Naive thymus-derived CD4-positive, alpha-beta T cell (primary cell): ENCODE measurements at places on chromosomes 11 and 22. TPM values are rescaled to one million over a fixed set of nuclear protein-coding genes. Genes with fewer than 3 reads are reported as not detected.

The TH gene
- not detected for polyA plus RNA-seq

The TEX54 gene
- polyA plus RNA-seq: 2.1 TPM

The C1QTNF5 gene
- not detected for polyA plus RNA-seq

The RAG1 gene
- polyA plus RNA-seq: not detected

The CARNS1 gene
- 0.97 TPM for polyA plus RNA-seq

The APOBEC3H gene
- polyA plus RNA-seq: not detected

DNA sequence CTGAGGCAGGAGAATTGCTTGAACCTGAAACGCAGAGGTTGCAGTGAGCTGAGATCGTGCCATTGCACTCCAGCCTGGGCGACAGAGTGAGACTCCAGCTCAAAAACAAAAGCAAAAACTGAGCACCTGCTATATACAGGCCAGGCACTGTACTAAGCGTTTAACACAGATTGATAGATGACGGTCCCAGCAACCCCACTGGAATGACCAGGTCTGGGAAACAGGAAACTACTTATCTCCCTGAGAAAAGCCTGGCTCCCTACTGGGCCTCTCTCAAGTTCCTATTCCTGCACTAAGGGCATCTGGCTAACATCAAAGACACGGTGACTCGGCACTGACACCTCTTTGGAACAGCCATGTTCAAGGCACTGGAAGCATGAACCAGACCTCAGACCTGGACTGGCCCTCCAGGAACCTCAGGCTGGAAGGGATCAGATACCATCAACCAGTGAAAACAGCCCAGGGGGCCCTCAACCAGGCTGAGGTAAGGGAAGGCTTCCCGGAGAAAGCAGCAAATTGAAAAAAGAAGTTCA, 16.6 kb downstream of the ARAP1 start:
- H3K27ac ChIP-seq: peak overlapping the region; percentile 67
- no peaks in the 10 kb centered on the region for H3K27me3 ChIP-seq
- peaks cover 14% of the 10 kb centered on the region for H3K36me3 ChIP-seq
- H3K4me3 ChIP-seq: no peak overlapping the region
- peaks cover 41% of the 10 kb centered on the region for H3K4me1 ChIP-seq
- no peak for DNase-seq

DNA sequence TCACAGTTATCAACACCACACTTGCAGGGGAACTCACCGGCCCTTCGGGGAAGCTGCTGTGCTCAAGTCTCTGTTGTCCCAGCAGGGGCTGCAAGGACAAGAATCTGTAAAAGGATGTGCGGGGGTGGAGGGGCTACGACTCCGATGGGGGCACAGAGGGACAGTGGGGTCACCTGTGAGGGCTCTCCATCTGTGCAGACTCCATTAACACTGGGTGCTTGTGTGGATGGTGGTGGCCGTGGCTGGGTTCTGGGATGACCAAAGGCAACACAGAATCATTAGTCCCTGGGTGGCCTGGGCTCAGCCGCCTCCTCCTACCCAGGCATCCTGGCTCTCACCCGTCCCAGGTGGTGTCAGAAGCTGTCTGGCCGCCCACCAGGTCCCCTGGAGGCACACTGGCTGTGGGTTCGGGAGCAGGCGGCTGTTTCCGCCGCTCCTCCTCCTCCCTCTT, 10.2 kb upstream of the RBM4B start:
- H3K27ac ChIP-seq: no peak overlapping the region
- no peaks in the 10 kb centered on the region for H3K36me3 ChIP-seq
- H3K4me1 ChIP-seq: no peaks in the 10 kb centered on the region
- DNase-seq: no peak

DNA sequence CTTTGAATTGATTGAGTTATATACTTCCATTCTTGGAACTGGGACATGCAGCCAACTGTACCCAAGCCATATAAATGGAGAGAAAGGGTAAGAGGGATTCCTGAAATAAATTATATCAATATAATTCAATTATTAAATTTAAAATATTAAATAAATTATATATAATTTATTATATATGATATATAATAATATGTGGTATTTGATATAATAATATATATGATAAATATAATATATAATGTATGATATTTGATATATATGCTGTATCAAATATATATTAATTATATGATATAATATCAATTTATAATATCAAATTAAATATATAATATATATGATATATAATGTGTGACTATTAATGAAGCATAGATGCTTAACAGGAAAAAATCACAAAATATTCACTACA, 677.0 kb downstream of the NELL1 start:
- H3K4me1 ChIP-seq: no peaks in the 10 kb centered on the region
- no peak overlapping the region for H3K4me3 ChIP-seq
- no peaks in the 10 kb centered on the region for H3K27me3 ChIP-seq
- no peaks in the 10 kb centered on the region for H3K36me3 ChIP-seq

DNA sequence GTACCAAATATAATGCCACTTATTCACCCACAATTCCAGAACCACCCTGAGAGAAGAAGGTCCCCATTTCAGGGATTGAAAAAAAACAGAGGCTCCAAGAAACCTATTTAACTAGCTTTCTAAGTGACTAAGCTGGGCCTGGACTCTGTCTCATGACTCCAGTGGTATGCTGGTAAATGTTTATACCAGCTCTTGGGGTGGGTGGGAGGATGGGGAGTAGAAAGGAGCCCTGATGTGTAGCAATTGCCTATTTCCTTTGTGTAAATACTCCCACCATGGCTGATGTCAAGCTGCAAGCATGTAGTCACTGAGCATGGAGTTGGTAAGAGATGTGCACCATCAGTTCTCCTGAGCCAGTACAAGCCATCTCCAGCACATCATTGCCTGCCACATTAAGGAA, 2.8 kb downstream of the PRG3 start:
- H3K36me3 ChIP-seq: no peaks in the 10 kb centered on the region
- H3K4me3 ChIP-seq: no peak overlapping the region
- no peak for DNase-seq

- no peaks in the 10 kb centered on the region for H3K36me3 ChIP-seq
- no peak overlapping the region for H3K4me3 ChIP-seq
- no peaks in the 10 kb centered on the region for H3K27me3 ChIP-seq
- DNase-seq: no peak
- H3K4me1 ChIP-seq: no peaks in the 10 kb centered on the region
These were observed 89.4 kb downstream of the PACS1 start for GRCh38 chr11:66159324-66159984.

GRCh38 chr11:61739966-61740365, 12.5 kb upstream of the MYRF start:
- no peak overlapping the region for H3K27ac ChIP-seq
- no peaks in the 10 kb centered on the region for H3K36me3 ChIP-seq
- H3K4me3 ChIP-seq: no peak overlapping the region
- DNase-seq: no peak
- H3K4me1 ChIP-seq: no peaks in the 10 kb centered on the region
- H3K27me3 ChIP-seq: no peaks in the 10 kb centered on the region

GRCh38 chr11:114297806-114298709, 1.9 kb downstream of the NNMT start:
- no peak overlapping the region for H3K27ac ChIP-seq
- no peaks in the 10 kb centered on the region for H3K4me1 ChIP-seq
- H3K27me3 ChIP-seq: peaks cover 5% of the 10 kb centered on the region
- no peak for DNase-seq
- no peaks in the 10 kb centered on the region for H3K36me3 ChIP-seq

- peaks cover 10% of the 10 kb centered on the region for H3K4me1 ChIP-seq
- no peaks in the 10 kb centered on the region for H3K27me3 ChIP-seq
- DNase-seq: no peak
- H3K4me3 ChIP-seq: no peak overlapping the region
- H3K36me3 ChIP-seq: no peaks in the 10 kb centered on the region
- no peak overlapping the region for H3K27ac ChIP-seq
These were observed 53.8 kb downstream of the TRIOBP start for GRCh38 chr22:37750596-37751162.

- no peak overlapping the region for H3K4me3 ChIP-seq
- H3K27ac ChIP-seq: no peak overlapping the region
- DNase-seq: peak; percentile 58
- H3K27me3 ChIP-seq: no peaks in the 10 kb centered on the region
These were observed 29.9 kb upstream of the OR10G7 start for GRCh38 chr11:124070915-124071622.

DNA sequence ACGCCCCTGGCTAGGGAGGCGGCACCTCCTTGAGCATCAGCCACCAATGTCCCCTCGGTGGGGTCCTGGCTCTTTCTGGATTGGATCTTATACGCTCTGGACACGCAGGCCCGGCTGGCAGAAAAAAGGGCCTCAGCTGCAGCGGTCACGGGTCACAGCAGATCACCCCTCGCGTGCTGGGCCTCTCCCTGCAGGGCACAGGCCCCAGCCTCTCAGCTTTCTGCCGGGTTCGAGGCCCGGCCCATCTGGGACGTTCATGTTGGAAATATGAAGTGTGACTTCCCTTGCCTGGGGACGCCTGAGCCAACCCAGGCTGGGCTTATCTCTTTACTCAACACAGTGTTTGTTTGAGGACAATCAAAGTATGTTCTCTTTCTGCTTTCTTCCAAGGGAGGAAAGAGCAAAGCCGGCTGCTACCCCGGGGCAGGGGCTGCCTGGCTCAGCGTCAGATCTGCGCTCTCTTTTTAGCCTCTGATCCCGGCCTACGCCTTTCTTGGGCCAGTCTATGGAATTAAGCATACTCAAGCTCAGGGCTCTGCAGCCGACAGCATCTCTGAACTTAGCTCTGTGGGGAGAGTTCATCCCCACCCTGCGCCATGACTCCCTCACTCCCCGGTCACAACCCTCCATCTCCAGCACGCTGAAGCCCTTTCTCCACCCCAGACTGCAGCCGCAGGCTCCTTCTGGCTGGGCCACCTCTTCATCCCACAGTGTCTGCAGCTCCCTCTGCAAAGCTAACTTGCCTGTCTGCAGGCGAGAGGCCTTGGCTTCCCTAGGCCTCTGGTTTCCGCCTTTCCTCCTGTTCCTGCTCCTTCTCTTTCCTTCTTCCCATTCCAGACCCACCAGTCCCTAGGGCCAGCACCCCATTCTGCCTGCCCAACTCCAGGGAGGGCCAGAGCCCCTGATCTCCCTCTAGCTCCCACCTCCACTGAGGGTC, 38.8 kb downstream of the ADAMTS15 start:
- H3K27me3 ChIP-seq: no peaks in the 10 kb centered on the region
- H3K36me3 ChIP-seq: no peaks in the 10 kb centered on the region
- no peak for DNase-seq
- no peaks in the 10 kb centered on the region for H3K4me1 ChIP-seq
- H3K4me3 ChIP-seq: no peak overlapping the region

- no peak overlapping the region for H3K27ac ChIP-seq
- no peaks in the 10 kb centered on the region for H3K36me3 ChIP-seq
- no peak for DNase-seq
- no peaks in the 10 kb centered on the region for H3K27me3 ChIP-seq
- no peak overlapping the region for H3K4me3 ChIP-seq
These were observed 321.5 kb downstream of the KIRREL3 start for GRCh38 chr11:126679033-126679432.
